ENCODE measurements at places on chromosomes 5 and 9. TPM values are rescaled to one million over a fixed set of nuclear protein-coding genes. Genes with fewer than 3 reads are reported as not detected.

DNA sequence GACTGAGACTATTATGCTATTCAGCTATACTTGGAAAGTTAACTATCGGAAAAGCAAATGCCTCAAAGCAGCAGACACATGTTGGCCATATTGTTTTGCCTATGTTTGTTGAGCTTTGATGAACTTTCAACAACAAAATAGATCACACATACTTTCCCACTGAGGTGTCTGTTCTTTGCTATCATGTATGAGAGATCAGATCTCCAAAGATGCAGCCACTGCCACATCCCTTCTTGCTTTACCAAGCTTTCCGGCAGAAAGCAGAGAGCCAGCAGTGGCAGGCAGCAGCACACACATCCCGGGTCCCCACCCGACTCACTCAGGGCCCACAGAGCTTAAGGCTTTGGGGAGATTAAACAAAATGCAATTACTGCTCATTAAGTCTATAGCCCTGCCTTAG is 18.8 kb downstream of the ZBTB5 start:
- DNase-seq = no peak

DNA sequence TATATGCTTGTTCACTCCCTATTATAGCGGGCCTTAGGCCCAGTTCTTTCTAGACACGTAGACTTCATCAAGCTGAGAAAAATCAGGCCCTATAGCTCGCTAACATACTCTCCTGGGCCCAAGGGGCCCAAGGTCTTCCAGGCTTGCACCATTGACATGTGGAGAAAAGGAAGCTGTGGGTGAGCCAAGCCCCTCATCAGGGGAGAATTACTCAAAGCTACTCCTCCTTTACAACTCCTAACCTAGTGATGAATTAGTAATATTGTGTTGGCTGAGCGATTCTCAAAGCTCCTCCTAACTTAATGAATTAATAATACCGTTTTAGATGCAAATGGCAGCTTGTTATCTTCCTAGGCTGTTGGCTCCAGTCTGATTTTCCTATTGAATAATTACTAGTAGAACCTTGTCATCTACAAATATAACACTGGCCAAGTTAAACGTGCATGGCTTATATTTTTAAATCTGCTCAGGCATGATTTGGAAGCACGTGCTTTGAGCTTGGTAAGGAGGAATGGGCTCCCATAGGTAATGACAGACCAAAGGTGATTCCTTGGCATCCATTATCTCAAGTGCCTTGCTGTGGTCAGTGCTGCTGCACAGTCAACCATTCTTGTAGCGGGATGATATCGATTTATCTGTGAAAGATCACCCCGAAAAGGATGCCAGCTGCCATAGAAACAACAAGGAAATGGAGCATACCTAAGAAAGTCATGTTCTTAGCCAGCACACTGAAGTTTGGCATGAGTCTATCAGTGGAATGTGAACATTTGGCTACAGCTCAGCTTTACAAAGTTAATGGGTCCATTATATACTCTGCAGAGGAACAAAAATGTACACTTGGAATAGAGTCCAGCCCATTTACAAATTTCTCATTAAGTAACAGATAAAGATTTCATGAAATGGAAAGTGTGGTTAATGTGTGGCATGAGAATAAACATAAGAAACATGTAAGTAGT is 23.8 kb downstream of the LVRN start:
- DNase-seq = no peak

DNA sequence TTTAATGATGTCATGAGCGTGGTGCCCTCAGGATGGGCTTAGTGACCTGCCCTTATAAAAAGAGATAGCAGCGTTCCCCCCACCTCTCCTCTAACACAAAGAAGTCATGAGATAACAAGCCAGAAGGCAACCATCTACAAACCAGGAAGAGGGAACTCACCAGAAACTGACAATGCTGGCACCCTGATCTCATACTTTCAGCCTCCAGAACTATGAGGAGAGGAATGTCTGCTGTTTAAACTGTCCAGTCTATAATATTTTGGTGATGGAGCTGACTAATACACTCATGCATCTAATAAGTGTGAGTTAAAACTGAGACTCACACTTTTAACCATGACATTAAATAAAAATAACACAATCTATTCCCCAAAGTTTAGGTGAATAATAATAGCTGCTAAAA is 156.1 kb upstream of the SPEF2 start:
- DNase-seq = no peak

Gene CD74
- 54.3 TPM for total RNA-seq

DNA sequence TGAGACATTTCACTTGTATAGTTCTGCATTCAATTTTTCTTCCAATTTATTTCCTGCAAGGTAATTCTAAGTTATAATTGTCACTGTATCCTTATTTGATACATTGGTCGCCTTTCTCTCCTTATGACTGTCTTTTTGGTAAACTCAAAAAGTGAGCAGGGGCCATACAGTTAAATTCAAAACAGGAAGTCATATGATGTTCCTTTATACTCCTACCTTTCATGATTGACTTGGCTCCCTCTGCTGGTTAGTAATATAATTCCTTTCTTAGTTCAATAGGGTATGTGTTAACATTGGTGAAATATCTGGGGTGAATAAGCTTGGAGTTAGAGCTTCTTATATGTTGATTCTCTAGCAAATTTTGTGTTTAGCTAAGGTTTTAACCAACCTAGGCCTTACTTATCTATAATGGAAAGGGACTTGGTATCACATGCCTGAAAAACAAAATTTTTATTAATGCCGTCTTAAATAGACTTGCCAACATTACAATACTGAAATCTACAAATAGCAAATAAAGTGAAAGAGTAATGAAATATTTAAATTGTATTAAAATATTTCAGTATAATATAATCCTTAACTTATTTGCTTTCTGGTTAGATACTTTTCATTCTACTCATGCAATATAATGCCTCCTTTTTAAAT is 6.0 kb upstream of the NIPBL start:
- DNase-seq = no peak

DNA sequence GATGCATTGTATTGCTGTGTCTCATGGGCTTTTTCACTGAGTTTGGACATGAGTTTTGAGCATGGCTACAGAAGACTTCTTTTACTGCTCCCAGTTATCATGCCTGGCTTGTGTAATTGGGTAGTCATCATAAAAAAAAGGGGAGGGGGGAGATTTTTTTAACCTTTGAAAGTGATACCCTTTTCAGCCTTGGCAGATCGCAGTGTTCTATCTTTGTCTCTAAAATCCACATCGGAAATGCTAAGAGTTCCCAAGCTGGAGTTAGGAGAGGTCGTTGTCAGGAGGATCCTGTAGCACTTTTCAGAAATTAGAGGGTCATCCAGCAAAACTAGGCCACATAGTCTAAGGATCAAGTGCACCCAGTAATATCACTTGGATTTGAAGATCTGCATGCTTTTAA is 188.4 kb downstream of the WDR70 start:
- no peak for DNase-seq

- DNase-seq = no peak
Observed at GRCh38 chr5:160694896-160695295, 157.1 kb downstream of the ATP10B start.

GRCh38 chr5:114252226-114252625 is 109.6 kb upstream of the KCNN2 start:
- no peak for DNase-seq

Gene KLHL3
- 4.4 TPM for total RNA-seq

Gene CDH9
- total RNA-seq = not detected

- DNase-seq = no peak
Observed at GRCh38 chr5:95241635-95242034, 43.3 kb downstream of the MCTP1 start.

GRCh38 chr5:147832541-147832940 is 1.1 kb upstream of the SPINK1 start:
- no peak for DNase-seq

GRCh38 chr9:90843525-90843924 is 41.9 kb downstream of the SYK start:
- no peak for DNase-seq

- DNase-seq = no peak
Observed at GRCh38 chr9:123089040-123089439, 55.6 kb downstream of the GPR21 start.

DNA sequence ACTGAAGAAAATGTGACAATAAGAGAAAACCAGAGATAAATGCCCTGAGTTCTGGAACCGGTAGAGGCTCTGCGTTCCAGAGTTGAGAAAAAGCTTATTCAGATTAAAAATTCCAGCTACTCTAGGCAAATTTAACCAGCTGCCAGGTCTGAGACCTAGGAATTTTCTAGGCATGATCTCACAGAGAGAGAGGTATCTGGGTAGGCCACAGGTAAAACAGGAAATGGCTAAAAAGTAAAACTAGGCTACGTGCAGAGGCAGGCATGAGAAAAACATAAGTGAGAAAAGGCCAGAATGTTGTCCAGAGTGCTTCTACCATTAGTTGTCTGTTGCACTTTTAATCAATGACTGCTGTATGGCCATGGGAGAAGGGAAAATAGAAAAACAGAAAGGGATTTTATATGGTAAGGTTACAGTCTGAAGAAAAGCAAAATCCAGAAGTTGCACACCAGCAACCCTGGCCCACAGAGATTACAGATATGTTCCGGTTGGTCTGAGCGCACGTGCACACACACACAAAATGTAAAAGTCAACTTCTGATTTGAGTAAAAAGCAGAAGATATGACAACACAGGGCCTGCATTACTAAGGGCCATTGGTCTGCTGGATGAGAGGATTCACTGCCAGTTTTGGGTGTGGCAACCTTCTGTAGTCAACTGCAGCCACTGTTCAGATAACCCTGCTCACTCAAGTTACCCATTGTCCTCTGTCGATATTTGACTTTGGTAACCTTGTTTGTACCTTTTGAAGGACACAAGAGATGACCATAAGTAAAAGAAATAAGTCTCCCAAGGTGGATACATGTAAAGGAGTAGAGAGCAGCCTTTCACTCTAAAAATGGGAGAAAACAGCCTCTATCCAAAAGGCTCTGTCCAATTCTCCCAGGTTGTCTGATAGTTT is 266.0 kb downstream of the DTWD2 start:
- DNase-seq = no peak

GRCh38 chr9:121353241-121354061 is 16.6 kb downstream of the STOM start:
- DNase-seq = no peak

Gene PTGR1
- total RNA-seq = 90.0 TPM

- no peak for DNase-seq
Observed at GRCh38 chr5:87027570-87027969, 240.1 kb upstream of the RASA1 start.

Gene SPINK13
- not detected for total RNA-seq

DNA sequence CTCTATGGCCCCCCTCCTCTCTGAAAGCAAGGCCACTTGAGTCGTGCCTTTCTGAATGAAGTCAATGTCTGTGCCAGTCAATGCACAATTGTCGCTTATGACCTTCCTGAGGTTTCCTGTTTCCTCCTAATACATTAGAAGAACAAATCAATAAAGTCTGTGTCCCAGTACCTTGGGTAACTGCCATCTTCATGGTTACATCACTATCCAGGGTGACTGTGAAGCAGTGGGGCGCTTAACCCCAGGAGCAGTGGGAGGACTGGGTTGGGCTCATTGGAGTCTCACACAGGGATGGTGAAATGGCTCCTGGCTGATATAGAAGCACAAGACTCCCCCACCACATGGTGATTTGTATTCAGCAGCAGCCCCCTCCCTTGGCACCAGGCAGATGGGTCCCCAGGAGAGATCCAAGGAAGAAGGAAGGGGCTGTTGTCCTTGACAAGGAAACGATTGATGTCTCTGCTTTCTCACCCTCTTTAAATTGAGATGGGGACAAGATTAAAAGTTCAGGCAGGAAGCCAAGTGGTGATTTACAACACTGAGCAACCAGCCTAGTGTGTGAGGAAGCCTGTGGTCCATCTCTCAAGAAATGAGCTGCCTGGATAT is 261.9 kb upstream of the ZNF462 start:
- no peak for DNase-seq

Gene LMBRD2
- total RNA-seq = 5.8 TPM

Gene ERAP2
- total RNA-seq = 39.1 TPM

Gene CYLC2
- total RNA-seq = not detected

GRCh38 chr9:127397646-127398274 is 791 bp downstream of the SLC2A8 start:
- DNase-seq = peak; percentile 57

- no peak for DNase-seq
Observed at GRCh38 chr5:124973661-124974060, 227.2 kb upstream of the ZNF608 start.

Gene FYB1
- total RNA-seq = 6.4 TPM

- no peak for DNase-seq
Observed at GRCh38 chr5:31442058-31442745, 89.7 kb downstream of the DROSHA start.

- no peak for DNase-seq
Observed at GRCh38 chr5:97141031-97141430, 1.4 kb downstream of the LIX1 start.

Gene CDC20B
- not detected for total RNA-seq

GRCh38 chr5:5063533-5063953 is 76.6 kb upstream of the ADAMTS16 start:
- DNase-seq = no peak

Gene BTNL3
- 146 TPM for total RNA-seq

Gene STXBP1
- total RNA-seq = 7.9 TPM

GRCh38 chr9:12095931-12096330 is 597.3 kb upstream of the TYRP1 start:
- DNase-seq = no peak

Gene KIAA1958
- total RNA-seq = 12.4 TPM

Gene ACOT12
- not detected for total RNA-seq

DNA sequence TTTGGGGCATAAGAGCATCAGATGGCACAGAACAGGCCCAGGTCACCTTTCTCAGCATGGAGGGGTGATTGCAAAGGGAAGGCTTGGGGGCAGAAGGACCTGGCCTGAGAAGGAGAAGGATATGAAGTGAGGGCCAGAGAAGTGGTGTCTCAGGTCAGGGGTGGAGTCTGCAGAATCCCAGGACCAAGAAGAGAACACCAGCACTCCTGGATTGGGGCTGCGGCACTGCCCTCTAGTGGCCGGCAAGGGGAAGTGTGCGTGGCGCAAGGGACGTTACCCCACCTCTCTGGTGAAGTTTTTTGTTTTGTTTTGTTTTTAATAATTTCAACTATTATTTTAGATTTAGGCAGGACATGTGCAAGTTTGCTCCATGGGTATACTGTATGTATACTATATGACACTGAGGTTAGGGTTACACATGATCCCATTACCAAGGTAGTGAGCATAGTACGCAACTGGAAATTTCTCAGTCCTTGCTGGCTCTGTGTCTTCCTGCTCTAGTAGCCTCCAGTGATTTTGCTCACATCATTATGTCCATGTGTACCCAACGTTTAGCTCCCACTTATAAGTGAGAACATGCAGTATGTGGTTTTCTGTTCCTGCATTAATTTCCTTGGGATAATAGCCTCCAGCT is 1548.6 kb downstream of the EFNA5 start:
- DNase-seq = peak; percentile 11

Gene EQTN
- 0.64 TPM for total RNA-seq

Data from transverse colon (tissue), 4 donors.